ENCODE measurements at places on chromosomes 3 and 15.

DNA sequence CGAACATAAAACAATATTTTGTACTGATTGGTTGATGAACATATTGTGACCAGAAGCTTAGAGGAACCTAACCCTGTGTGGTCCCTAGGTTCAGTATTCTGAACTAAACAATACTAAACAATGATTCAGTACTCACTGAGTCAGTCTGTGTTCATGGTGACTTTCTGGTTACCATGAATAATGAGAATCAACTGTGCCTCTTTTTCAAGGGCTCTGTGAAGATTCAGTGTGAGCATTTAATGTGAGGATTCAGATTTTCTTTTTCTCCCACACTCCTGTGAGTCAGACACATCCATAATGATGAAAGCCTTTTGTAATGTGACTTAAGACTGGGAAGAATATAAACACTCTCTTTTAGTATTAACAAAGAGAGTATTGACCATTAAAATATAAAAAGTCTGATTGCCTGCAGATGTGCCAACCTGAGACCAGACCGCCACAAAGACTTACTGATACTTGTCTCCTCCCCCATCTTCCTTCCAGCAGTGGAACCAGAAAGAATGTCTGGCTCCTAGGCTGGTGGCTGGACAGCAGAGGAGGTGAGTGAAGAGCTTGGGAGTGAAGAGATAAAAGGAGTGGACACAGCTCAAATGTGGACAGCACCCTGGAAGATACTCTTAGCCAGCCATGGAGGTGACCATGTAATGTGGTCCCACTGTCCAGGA, 17.6 kb upstream of the ACTL6A start:
- DNase-seq, result peak; percentile 87

GRCh38 chr3:94256888-94257813, 194.3 kb downstream of the NSUN3 start:
- no peak for DNase-seq

DNA sequence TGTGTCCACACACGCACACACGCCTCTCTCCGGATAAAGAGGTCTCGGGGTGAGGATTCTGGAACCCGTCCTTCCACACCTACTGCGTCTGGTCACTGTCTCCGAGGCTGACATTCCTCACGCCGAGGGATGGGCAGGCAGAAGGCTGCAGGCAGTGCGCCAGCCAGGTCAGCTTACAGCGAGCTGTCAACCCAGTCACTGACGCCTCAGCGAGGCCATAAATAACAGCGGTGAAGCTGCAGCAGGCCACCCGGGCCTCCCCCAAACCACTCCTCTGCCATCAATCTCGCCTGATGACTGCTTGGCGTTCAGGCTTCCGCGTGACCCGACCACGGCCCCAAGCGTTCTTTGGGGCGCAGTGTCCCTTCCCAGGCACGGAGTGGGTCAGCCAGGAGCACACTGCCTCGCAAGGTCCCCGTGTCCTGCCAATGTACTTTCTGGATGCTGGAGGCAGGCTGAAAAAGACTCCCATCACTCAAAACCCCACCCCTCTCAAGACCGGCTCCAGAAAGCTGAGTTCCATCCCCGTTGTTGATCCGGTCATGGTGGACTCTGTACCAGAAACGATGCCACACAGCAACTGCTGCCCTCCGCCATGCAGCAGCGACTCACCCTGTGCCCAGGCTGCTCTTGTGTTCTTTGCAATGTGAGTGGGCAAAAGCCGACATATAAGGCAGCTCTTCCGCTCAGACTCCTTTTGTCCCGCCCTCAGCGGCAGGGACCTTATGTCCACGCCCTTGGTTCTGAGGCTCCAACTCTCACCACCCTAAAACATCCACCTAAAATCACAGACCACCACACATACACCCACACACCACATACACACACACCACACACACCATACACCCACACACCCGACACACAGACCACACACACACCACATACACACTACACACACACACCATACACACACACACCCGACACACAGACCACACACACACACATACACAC, 27.1 kb downstream of the CPN2 start:
- DNase-seq, result peak; percentile 53

- no peak for DNase-seq
Measured at GRCh38 chr3:124461838-124462632, 268.2 kb upstream of the UMPS start.

- DNase-seq, result no peak
Measured at GRCh38 chr15:95930659-95931375, 399.7 kb upstream of the NR2F2 start.

GRCh38 chr3:65196663-65197062, 508.9 kb upstream of the ADAMTS9 start:
- no peak for DNase-seq

- DNase-seq, result no peak
Measured at GRCh38 chr15:88655103-88655553, 16.3 kb downstream of the ISG20 start.

GRCh38 chr3:177830411-177830849, 633.1 kb upstream of the TBL1XR1 start:
- peak; percentile 90 for DNase-seq
